ENCODE measurements at places on chromosomes 6 and 20. TPM values are rescaled to one million over a fixed set of nuclear protein-coding genes. Genes with fewer than 3 reads are reported as not detected.

Gene PERP
- total RNA-seq: 675 TPM

Gene IL20RA
- 13.3 TPM for total RNA-seq

Gene KIF25
- not detected for total RNA-seq

Gene TOX2
- 1.2 TPM for total RNA-seq

Gene SLC13A3
- total RNA-seq: 0.92 TPM

Gene ZDHHC14
- 3.1 TPM for total RNA-seq

Gene CTNNBL1
- total RNA-seq: 38.7 TPM

Gene EBF4
- 1.7 TPM for total RNA-seq

Gene MAFB
- 55.9 TPM for total RNA-seq

Gene DACT2
- total RNA-seq: 0.44 TPM
